ENCODE measurements at places on chromosomes 5 and 9.

DNA sequence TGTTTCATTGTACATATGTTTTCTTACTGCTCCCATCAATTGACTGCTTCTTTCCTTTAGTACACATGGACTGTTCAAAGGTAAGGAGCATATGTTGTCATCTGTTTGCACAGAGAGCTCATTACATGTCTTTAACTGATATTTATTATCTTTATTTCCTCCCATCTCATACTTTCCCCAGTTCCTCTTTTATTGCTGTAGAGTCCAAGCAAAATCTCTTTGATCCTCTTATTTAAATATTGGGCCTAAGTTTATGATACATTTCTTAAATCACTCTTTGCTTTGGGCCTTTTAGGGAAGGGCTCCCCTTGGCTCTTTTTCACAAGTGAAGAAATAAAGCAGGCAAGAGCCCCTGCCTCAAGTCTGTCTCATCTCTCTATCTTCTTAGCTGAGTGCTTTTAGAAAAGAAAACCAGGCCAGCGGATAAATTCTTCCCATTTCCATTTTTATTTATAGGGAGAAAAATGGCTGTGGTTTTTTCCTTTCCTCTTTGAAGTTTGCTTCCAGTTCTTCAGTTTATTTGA is 152.4 kb downstream of the DOCK2 start:
- no peaks in the 10 kb centered on the region for H3K4me1 ChIP-seq
- H3K36me3 ChIP-seq = no peaks in the 10 kb centered on the region
- H3K4me3 ChIP-seq = no peak overlapping the region
- no peak overlapping the region for H3K27ac ChIP-seq
- H3K27me3 ChIP-seq = no peaks in the 10 kb centered on the region

GRCh38 chr9:93365427-93366118 is 85.9 kb upstream of the FAM120A start:
- H3K27me3 ChIP-seq = no peaks in the 10 kb centered on the region
- no peak overlapping the region for H3K27ac ChIP-seq
- ATAC-seq = no peak
- no peaks in the 10 kb centered on the region for H3K4me1 ChIP-seq

DNA sequence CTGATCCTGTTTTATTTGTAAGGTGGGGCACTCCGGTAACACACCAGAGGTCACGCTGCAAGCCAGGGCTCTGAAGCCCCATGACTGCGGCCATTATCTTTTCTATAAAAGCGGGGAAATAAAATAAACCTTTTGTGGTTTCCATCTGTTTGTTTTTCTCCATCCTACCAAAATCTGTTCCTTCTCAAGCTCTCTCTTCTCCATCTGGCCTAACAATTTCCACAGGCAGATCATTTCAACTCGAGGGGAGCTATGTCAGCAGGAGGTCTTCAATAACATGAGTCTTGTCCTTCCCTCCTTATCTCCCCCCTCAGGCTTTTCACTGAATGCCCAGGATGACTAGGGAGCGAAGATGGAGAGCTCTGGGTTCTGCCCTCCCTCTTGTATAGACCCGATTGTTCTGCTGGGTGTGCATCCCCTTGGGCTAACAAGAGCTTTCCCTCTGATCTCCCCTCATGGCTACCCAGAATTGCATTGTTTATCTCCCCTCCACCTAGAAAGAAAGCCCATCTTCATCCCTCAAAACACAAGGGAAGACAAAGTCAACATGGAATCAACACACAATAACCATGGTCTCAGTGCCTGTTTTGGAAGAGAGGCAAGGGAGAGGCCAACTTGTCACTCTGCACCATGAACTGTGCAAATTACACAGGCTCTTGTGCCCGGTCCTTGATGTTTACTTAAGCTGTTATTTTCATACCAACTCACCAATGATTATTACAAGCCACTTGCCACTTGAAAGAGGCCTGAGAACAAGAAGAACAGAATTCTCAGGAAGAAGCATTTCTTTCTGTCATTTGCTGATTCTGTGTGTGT is 187.8 kb downstream of the FANCC start:
- H3K27me3 ChIP-seq = no peaks in the 10 kb centered on the region
- H3K4me3 ChIP-seq = no peak overlapping the region
- no peak for ATAC-seq
- H3K27ac ChIP-seq = no peak overlapping the region

DNA sequence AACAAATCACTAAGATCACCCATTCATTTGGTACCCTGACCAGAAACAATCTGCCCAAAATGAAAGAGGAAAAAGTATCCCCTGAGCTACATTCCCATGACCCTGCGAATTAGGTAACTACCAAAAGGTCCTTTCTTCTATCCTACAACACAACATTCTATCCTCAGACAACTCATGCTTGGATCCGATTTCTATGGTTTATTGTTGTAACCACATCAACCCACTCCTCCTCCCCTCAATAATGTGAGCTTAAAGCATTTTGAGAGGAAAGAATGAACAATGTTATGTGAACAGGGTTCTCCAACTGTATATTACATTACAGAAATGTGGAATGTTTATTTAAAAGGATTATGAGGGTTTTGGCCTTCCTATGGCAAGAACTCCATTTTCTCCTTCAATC is 4.0 kb downstream of the SLC35D2 start:
- H3K36me3 ChIP-seq = peaks cover 8% of the 10 kb centered on the region
- no peak overlapping the region for H3K4me3 ChIP-seq

DNA sequence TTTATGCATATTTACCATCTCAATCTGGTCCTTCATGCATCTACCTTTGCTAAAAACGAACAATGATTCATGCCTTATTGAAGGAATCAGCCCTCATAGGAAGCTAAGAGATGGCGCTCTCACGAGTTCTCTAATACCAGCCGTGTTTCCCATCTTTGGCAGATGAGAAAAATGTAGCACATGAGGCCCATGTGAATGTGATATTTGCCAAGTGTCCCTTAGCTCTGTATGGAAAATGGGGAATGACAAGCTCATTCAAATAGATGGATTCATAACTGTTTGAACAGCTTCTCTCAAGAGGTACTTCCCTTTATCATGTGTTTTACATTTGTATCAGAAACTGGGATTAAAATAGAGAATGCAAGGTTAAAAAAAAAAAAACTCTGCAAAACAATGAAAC is 66.1 kb downstream of the TTC39B start:
- no peak overlapping the region for H3K4me3 ChIP-seq
- H3K27me3 ChIP-seq = no peaks in the 10 kb centered on the region
- no peak for ATAC-seq

GRCh38 chr9:16030528-16031185 is 477.8 kb downstream of the CCDC171 start:
- no peaks in the 10 kb centered on the region for H3K27me3 ChIP-seq
- H3K27ac ChIP-seq = no peak overlapping the region
- H3K4me3 ChIP-seq = no peak overlapping the region
- H3K4me1 ChIP-seq = no peaks in the 10 kb centered on the region
- H3K36me3 ChIP-seq = no peaks in the 10 kb centered on the region

GRCh38 chr9:73074176-73074708 is 77.4 kb upstream of the ANXA1 start:
- no peaks in the 10 kb centered on the region for H3K36me3 ChIP-seq
- no peak for ATAC-seq
- peak overlapping the region; percentile 77 for H3K27ac ChIP-seq
- H3K4me1 ChIP-seq = peaks cover 40% of the 10 kb centered on the region
- H3K27me3 ChIP-seq = no peaks in the 10 kb centered on the region

GRCh38 chr5:112895682-112896081 is 26.3 kb downstream of the REEP5 start:
- no peak overlapping the region for H3K27ac ChIP-seq
- no peaks in the 10 kb centered on the region for H3K4me1 ChIP-seq
- no peaks in the 10 kb centered on the region for H3K36me3 ChIP-seq
- no peak for ATAC-seq
- no peak overlapping the region for H3K4me3 ChIP-seq
